ENCODE measurements at places on chromosomes 1 and 21.

GRCh38 chr1:79293611-79294010, 287.1 kb upstream of the ADGRL4 start:
- no peak for DNase-seq

DNA sequence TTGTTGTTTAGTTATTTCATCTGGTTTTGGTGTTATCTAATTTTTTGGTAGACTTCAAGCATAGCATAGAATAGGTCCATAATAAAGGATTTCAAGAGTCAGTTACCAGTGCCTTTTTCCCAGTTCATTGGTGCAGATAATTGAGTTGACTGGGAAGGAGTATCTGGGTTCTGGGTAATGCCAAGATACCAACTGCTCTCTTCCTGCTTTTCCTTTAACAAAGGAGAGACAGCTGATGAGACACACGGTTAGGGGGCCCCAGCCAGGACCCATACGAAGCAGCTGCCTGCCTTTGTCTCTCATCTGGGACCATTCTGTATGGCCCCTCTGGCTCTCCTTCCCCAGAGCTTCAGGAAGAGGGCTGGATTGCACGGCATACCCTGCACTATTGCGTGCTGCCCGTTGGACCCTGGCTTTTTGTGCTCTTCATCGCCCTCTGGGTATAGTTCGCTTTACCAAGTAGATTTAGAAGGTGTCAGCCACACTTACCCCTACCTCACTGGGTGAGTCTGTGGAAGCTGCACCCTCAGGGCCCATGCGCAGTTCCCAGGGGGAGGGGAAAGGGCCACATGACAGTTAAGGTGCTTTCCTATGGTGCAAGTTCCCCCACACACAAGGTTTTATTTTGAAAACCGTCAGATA, 7.0 kb downstream of the NAV1 start:
- no peak for DNase-seq

GRCh38 chr1:162629651-162630050, 2.6 kb upstream of the DDR2 start:
- peak; percentile 85 for DNase-seq

DNA sequence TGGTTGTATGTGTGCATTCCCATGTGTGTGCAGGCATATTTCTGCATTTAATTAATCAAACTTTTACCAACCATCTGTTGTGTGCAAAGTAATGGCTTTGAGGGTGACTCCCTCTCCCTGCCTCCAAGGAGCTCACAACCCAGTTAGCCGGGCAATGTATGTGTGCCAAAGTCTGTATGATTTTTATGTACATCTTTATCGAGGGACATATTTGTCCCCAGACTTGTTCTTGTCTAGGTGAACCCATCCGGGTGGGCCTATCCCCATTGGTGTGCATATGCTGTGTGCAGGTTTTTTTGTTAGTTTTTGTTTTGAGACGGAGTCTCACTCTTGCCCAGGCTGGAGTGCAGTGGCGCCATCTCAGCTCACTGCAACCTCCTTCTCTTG, 1.8 kb downstream of the SYTL1 start:
- no peak for DNase-seq

- no peak for DNase-seq
Observed at GRCh38 chr1:181936768-181937581, 124.5 kb downstream of the ZNF648 start.

- DNase-seq = peak; percentile 73
Observed at GRCh38 chr21:14533499-14534428, 12.4 kb downstream of the SAMSN1 start.

GRCh38 chr1:61005614-61006580, 76.5 kb upstream of the NFIA start:
- no peak for DNase-seq

GRCh38 chr1:112676543-112676942, 2.1 kb downstream of the MOV10 start:
- DNase-seq = no peak

GRCh38 chr1:39076127-39076798, 50.1 kb downstream of the NDUFS5 start:
- peak; percentile 58 for DNase-seq

DNA sequence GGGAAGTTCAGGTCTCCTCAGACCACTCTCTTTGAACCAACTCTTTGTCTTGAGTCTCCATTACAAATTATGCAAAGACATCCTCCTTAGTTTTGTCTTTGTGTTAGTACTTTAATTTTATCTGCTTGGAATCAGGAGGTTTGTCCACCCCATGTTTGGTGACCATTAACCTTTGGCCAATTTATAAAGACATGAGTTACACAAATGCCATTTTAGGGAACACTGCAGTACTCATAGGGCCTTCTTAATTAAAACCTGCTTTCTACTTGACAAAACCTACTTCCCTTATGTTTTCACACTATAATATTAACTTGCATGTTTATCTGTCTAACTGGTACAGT, 7.9 kb upstream of the CDC73 start:
- DNase-seq = peak; percentile 53
